Left lobe of liver (tissue), 2 donors: ENCODE measurements at places on chromosomes 12 and 14. TPM values are rescaled to one million over a fixed set of nuclear protein-coding genes. Genes with fewer than 3 reads are reported as not detected.

GRCh38 chr12:50397117-50397650 is 775 bp upstream of the FAM186A start:
- DNase-seq, result no peak

DNA sequence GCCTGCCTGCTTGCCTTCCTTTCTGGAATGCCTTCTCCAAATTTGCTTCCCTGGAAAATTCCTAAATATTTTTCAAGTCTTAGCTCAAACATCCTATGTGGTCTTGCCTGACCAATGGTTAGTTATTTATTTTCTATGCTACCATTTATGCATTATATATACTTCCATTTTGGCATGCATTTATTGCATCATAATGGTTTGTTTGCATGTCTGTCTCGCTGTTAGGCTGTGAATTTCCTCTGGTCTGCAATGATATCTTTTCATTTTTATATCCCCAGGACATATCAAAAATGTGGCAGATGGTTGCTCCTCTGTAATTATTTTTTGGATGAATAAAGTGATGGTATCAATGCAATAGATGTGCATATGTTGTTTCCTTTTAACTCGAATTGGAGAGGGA is 30.5 kb downstream of the ATL1 start:
- DNase-seq, result no peak

- DNase-seq, result no peak
These were observed 22.8 kb downstream of the GSTZ1 start for GRCh38 chr14:77343662-77344061.

Gene GPRC5D
- not detected for total RNA-seq

DNA sequence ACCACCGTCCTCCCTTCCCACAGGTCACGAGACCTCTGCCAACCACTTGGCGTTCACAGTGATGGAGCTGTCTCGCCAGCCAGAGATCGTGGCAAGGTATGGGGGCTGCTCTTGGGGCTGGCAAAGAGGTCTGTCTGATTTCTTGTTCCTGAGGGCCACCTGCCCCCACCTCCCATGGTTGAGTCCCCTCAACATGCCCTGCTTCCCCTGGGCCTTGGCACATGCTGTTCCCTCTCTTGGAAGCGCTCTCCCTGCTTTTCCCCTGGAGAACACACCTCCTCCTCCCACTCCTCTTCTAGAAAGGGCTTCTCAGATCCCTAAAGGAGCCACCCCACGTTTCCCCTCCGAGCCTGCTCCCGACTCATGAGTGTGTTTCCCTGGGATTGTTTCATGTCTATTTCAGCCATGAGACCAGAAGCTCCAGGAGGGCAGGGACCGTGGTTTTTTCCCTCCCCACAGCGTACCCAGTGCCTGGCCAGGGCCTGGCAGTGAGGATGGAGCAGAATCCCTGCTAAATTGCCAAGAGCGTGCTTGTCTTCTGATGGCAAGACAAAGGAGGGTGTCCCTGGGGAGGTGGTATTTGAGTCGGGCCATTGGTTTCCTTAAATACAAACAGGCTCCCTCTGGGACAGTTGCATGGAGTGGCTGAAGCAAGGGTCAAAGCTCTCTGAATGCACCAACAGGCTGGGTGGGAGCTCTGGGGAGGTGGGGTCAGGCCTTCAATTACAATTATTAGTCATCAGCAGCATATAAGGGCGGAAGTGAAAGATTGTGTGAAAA is 34.1 kb downstream of the CYP46A1 start:
- DNase-seq, result peak; percentile 34

GRCh38 chr12:110561471-110562201 is 21.5 kb downstream of the PPTC7 start:
- DNase-seq, result no peak

Gene SLC35E3
- 4.9 TPM for total RNA-seq

DNA sequence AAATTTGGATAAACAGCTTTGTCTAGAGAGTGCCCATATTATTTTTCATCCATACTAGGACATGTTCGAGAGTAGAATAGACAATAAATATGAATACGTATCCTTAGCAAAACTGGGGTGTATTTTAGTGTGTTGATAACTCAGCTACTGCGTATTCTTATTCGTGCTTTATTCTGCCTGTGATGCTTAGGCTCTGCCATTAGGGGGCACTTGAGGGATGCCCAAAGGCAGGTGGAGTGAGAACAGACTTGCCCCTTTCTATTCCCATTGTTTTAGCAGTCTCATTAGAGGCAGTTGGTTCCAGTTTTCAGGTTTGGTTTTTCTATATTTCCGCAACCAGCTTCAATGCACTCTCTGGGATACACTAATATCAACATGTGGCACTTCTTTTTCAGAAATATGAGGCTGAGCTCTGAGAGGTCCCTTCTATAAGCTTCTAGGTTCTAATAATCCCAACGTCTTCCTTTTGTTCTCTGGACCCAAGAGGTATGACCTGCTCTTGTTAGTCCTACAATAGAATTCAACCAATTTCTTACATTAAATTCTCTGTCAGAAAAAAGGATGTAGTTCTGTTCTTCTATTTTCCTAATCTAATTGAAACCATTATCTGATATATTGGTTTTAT is 985.7 kb upstream of the FBXO33 start:
- DNase-seq, result no peak

GRCh38 chr12:65139389-65139788 is 18.3 kb upstream of the WIF1 start:
- no peak for DNase-seq

DNA sequence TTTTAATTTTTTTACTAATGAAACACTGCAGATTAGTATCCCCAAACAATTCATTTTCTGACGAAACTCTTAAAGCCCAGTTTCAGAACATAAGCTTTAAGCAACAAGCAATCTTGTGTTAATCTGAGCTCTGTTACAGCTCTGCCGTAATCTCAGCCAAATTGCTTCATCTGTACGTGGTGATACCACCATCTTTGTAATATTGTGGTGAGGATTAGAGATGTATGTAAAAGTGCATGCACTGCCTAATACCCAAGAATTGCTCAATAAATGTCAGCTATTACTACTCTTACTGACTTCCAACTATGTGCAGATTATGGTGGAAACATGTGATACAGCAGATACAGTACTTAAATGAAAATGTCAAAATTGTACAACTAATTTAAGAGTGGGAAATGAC is 1.8 kb downstream of the AKAP5 start:
- DNase-seq, result no peak

GRCh38 chr12:124302807-124303578 is 8.1 kb downstream of the RFLNA start:
- no peak for DNase-seq

DNA sequence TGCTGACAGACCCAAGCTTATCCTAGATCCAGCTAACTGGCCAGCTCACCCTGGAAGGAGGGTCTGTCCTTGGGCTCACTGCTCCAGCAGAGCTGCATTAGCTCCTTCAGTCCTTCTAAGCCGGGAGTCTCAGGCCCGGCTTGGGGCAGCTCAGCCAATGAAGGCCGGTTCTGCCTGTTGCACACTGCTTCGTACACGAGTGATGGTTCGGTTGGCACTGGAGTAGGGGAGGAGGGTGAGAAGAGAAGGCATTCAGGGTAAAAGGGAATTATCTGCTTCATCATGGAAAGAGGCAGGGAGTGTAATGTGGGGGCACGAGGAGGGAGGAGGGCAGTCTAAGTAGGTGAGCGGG is 2.0 kb downstream of the RIPK3 start:
- DNase-seq, result no peak
